Upper lobe of left lung (tissue), 6 donors: ENCODE measurements at places on chromosomes 1 and 21. TPM values are rescaled to one million over a fixed set of nuclear protein-coding genes. Genes with fewer than 3 reads are reported as not detected.

GRCh38 chr1:228429007-228429406, 12.3 kb upstream of the TRIM17 start:
- DNase-seq: no peak

GRCh38 chr1:223189903-223190724, 47.1 kb upstream of the TLR5 start:
- no peak for DNase-seq

- DNase-seq: no peak
These were observed 30.0 kb upstream of the SGIP1 start for GRCh38 chr1:66503841-66504470.

GRCh38 chr1:179101566-179101965, 19.7 kb downstream of the TOR3A start:
- DNase-seq: no peak

DNA sequence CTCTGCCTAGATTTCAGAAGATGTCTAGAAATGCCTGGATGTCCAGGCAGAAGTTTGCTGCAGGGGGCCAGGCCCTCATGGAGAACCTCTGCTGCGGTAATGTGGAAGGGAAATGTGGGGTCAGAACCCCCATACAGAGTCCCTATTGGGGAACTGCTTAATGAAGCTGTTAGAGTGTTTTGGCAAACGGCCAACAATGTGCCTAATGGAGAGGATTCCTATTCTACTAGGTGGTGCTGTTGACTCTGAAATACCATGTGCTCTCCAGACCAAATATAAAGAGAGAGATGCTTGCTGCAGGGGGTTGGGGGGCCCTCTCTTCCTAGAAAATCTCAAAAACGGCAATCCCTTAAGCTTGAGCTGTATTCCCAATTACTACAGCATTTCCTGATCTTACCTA, 57.1 kb upstream of the DR1 start:
- DNase-seq: no peak

- no peak for DNase-seq
These were observed 84.6 kb upstream of the TLR5 start for GRCh38 chr1:223227486-223228196.

- DNase-seq: no peak
These were observed 13.3 kb downstream of the OVAAL start for GRCh38 chr1:180571832-180572636.

DNA sequence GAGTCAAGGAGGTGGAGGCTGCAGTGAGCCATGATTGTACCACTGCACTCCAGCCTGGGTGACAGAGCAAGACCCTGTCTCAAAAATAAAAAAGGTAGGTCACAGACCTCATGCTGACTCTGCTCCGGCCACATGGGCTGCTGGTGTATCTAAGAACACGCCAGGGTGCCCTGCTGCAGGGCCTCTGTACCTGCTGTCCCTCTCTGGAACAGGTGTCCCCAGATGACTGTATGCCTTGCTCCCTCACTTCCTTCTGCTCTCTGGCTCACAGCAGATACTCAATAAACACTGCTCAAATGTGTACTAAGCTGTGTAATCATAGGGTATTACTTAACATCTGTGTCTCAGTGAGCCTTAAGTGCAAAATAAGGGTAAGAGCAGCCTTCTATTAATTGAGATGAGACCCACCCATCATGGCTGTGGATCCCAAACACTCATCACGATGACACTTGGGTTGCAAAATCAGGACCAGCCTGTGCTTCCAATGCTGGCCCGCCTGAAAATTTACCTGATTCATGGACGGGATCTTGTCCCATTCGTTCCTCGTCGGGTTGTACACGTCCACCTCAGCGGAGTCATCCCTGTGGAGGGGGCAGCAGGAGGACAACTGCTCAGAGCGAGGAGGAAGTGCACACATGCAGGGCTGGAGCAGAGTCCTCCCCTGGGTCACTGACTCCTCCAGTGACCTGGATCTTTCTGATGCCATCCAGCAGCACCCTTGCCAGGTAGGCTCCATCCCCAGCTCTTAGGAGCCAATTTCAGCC, 7.5 kb downstream of the KLHL21 start:
- no peak for DNase-seq

DNA sequence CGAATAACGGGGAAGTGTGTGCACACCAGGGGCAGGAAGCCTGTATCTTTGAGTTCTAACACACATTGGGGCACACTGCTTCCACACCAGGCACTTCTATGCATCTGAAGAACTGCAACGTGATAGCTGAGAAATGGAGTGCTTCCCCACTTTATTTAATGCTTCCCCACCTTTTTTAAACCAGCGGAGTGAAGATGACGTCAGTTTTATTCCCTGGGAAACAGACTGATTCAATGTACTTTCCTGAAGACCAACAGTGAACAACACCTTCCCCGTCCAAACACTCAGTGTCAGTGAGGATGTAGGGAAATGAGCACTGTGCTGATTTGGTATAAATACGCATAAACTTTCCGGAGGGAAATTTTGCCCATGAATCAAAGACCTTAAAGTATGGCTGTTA, 87.1 kb downstream of the PGBD5 start:
- DNase-seq: no peak

Gene OR2T29
- total RNA-seq: not detected

Gene ST6GALNAC3
- 10.5 TPM for total RNA-seq
